ENCODE measurements at places on chromosomes 12 and 14.

- DNase-seq = no peak
Measured at GRCh38 chr12:46219132-46219876, 49.5 kb downstream of the SLC38A1 start.

GRCh38 chr14:102620413-102620812 lies 28.0 kb downstream of the RCOR1 start:
- DNase-seq = no peak

DNA sequence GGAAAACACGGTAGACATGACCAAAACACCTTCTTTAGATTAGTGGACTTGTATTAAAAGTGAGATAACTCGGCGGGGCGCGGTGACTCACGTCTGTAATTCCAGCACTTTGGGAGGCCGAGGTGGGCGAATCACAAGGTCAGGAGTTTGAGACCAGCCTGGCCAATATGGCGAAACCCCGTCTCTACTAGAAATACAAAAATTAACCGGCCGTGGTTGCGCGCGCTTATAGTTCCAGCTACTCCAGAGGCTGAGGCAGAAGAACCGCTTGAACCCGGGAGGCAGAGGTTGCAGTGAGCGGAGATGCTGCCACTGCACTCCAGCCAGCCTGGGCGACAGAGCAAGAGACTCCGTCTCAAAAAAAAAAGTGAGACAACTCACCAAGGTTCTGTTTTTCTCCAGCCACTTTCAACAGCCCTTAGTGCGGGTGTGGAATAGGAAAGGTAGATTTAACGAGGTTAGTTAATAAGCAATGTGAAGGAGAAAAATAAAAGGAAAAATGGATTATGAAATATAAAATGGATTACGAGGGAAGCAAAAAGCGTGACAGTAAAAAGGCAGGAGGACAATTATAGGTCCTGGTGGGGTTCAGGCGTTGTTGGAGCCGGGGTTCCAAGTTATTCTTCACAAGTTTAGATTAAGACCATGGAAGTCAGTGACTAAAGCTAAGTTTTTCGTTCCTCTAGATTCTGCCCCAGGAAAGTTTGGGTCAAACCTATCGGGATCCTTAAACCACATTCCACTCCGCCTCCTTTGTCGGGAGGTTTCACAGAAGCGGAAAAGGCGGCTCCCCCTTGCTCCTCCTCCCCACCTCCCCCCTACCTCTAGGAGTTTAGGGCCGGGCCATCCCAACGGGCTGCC lies 534 bp downstream of the PPP2R3C start:
- no peak for DNase-seq

DNA sequence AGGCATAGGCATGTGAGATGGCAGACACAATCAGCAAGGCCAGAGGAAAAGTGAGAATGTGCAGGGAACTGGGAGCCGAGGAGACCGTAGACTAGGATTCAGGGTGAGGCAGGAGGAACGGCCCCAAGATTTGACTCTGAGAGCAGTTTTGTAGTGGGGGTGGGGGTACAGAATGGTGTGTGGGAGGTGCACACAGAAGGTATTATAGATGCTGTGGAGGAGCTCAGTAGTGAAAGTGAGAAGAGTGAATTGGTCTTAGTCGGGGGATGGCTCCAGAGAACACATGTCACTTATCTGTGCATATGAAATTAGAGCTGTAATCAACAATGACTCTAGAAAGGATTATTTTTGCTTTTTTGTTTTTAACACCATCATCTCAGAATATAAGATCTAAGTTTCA lies 11.9 kb downstream of the ZNF664 start:
- DNase-seq = no peak

DNA sequence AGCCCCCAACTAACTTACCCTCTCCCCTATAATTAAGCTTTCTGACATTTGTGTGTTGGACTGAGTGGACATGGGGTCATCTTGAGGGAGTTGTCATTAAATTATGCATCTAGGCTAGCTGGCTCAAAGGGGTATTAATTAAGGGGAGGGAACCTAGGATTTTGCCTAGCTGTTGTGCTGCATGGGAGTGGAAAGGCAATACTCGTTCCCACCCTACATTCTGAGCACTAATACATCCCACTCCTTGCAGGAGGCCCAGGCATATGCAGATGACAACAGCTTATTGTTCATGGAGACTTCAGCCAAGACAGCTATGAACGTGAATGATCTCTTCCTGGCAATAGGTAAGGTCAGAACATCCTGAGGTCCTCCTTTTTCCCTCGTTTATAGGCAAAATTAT lies 6.0 kb upstream of the SUOX start:
- DNase-seq = no peak

DNA sequence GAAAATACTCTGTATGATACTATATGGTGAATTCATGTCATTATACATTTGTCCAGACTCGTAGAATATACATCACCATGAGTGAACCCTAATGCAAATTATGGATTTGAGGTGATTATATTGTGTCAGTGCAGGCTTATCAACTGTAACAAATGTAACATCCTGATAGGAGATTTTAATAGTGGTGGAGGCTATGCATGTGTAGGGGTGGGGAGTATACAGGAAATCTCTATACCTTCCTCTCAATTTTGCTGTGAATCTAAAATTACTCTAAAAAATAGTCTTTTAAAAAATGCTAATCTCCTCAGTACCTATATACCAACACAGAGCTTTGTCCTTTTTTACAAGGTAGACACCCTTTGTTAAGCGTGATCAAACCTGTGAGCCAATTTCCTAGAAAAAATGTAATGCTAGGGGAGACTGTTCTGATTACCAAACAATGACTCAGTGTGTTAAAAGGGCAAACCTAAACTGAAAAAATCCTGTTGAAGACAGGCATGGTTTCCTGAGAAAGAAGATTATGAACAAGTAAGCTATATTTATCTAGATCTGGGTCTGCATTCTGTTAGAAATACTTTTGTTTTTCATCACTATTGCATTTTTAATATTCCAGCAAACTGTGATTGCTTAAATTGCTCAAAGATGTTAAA lies 170.9 kb downstream of the DUSP6 start:
- no peak for DNase-seq

DNA sequence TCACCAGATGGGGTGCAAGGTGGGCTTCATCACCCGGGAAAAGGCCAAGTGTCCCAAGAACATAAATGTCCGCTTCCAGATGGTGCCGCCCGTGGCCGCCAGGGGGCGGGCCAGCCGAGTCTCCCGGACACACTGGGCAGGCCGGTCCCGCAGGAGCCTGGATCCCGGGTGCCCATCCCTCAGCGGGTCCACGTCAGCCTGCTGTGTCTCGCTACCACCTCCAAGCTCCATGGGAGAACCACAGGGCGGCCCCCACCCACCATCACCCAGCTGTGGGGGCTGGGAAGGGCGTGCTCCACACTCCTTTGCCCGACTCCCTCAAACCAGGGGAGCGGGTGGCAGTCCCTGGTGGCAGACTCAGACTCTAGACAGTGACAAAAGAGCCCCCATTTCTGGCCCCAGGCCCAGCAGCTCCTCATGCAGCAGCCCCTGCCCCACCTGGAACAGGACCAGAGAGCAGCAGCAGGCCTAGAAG lies 22.0 kb upstream of the NUDT14 start:
- DNase-seq = peak; percentile 52

GRCh38 chr14:74476107-74476506 lies 17.0 kb downstream of the NPC2 start:
- DNase-seq = no peak

DNA sequence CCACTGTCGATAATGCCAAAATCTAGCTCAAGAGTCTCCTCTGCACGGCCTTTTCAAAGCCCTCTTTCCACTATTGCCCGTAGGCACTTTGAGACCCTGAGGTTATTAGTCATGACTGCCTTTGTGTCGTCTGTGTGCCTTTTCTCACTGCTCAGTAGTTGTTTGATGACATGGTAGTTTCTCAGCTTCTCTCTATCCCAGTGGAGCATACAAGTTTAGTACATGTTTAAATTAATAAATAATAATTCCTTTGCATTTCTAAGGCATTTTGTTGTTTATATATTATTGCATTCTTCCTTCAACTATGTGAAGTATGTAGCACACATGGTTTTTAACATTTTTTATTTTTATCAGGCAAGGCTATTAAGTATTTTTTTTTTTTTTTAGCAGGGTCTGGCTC lies 458.1 kb downstream of the PCNX1 start:
- DNase-seq = no peak

All from stimulated activated CD4-positive, alpha-beta T cell treated with anti-CD3 and anti-CD28 coated beads, Interleukin-15, amount 100 ng/mL, for 1 hour (primary cell).